ENCODE measurements at places on chromosomes 7 and 10. TPM values are rescaled to one million over a fixed set of nuclear protein-coding genes. Genes with fewer than 3 reads are reported as not detected.

The GIMAP1 gene
- total RNA-seq = not detected

The SEPTIN14 gene
- total RNA-seq = not detected

The NSUN6 gene
- total RNA-seq = 11.4 TPM

The AMZ1 gene
- total RNA-seq = 0.54 TPM

The DPYSL4 gene
- total RNA-seq = 7.2 TPM

The DPP6 gene
- not detected for total RNA-seq

The ACSL5 gene
- 1.1 TPM for total RNA-seq

The ZNF479 gene
- not detected for total RNA-seq

The CAV2 gene
- 217 TPM for total RNA-seq

The GRIFIN gene
- total RNA-seq = not detected

DNA sequence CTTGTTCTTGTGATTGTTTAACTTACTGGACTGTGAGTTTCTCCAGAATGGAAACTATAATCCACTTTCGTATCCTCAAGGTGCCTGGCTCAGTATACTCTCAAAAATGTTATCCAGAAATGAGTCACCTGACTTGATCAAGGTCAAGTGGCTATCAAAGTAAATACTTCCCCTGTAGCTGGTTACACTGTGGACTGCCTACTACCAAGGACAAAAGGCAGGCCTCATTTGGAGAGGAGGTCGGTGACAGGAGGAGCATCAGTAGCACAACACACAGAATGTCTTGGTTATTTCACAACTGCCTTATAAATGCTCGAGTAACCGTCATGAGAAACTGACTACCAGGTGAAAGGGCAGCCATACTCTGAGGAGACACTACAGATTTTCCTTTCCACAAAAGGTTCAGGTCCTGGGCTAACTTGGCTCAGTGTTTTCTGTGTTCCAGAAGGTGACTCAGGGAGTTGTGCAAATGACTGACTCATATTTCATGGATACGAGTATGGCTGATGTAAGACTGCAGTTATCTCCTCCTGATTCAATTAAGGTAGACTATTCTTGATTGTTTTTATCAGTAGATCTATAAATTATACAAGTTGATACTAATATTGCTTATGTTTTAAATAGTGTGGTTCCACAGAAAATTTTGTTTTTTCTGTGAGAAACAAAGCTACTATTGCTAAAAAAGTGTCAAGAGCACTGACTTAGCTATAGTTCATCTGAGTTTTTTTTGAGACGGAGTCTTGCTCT lies 4.2 kb upstream of the CCNY start:
- H3K4me1 ChIP-seq = peaks cover 25% of the 10 kb centered on the region
- peak; percentile 97 for DNase-seq
- peaks cover 6% of the 10 kb centered on the region for H3K36me3 ChIP-seq
- H3K27ac ChIP-seq = peak overlapping the region; percentile 75
- H3K4me3 ChIP-seq = no peak overlapping the region
- no peaks in the 10 kb centered on the region for H3K27me3 ChIP-seq

- H3K4me1 ChIP-seq = no peaks in the 10 kb centered on the region
- H3K4me3 ChIP-seq = no peak overlapping the region
- no peaks in the 10 kb centered on the region for H3K27me3 ChIP-seq
- no peaks in the 10 kb centered on the region for H3K36me3 ChIP-seq
Observed at GRCh38 chr10:115239761-115240160, 146.6 kb downstream of the ATRNL1 start.

DNA sequence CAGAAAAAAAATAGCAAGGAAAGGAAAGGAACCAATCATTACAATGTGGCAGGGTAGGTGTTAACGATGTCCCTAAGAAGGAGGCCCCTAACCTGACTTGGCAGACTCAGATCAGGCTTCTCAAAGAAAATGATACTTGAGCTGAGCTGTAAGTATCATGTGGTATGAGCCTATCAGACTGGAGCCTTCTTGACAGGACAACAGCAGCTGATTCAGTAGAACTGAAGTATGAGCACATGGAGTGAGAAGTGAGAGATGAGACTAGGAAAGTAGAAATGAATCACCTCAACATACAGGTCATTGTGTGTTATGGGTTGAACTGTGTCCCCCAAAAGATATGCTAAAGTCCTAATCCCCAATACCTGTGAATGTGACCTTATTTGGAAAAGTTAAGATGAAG lies 66.3 kb downstream of the MTERF1 start:
- H3K4me1 ChIP-seq = no peaks in the 10 kb centered on the region
- no peak overlapping the region for H3K27ac ChIP-seq
- DNase-seq = no peak
- H3K27me3 ChIP-seq = no peaks in the 10 kb centered on the region
- H3K4me3 ChIP-seq = no peak overlapping the region
- no peaks in the 10 kb centered on the region for H3K36me3 ChIP-seq

DNA sequence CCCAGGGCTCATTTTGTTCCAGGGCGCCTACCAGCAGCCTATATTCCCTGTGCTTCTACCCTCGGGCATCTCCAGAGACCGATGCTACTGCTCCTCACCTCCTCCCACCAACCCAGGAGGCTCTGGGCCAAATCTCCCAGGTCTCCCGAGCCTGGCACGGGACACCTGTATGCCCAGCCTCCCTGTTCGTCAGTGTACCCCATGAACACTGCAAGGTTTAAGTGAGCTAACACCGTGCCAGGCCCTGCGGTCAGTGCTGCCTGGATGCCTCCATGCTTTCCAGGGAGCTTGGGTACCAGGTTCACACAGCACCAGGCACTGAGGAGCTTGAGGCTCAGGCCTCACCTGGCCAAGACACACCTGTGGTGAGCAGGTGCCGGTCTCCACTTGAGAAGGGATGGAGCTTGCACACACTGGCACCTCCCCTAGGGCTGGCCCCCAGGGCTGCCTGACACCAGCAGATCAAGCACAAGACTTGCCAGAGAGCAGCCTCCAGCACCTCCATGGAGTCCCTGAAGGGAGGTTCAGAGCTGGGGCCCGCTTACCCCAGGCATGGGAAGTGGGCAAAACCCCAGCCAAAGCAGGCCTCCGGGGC lies 80.3 kb downstream of the FAM53B start:
- no peaks in the 10 kb centered on the region for H3K27me3 ChIP-seq
- H3K27ac ChIP-seq = no peak overlapping the region
- no peak for DNase-seq
- peaks cover 3% of the 10 kb centered on the region for H3K36me3 ChIP-seq

- DNase-seq = no peak
- H3K27me3 ChIP-seq = no peaks in the 10 kb centered on the region
- H3K36me3 ChIP-seq = peaks cover 27% of the 10 kb centered on the region
- no peak overlapping the region for H3K27ac ChIP-seq
- no peak overlapping the region for H3K4me3 ChIP-seq
Observed at GRCh38 chr10:5645375-5645774, 21.0 kb downstream of the ASB13 start.
